IMR-90 (cell line): ENCODE measurements at places on chromosomes 2 and 18. TPM values are rescaled to one million over a fixed set of nuclear protein-coding genes. Genes with fewer than 3 reads are reported as not detected.

Gene INHBB
- 0.18 and 0.28 TPM in 2 replicates for total RNA-seq

Gene SH3RF3
- total RNA-seq = 3.4 and 3.9 TPM in 2 replicates

Gene FSHR
- total RNA-seq = not detected in 2 replicates

GRCh38 chr2:189933911-189934399 lies 128.6 kb downstream of the MSTN start:
- DNase-seq = peak; percentile 93

DNA sequence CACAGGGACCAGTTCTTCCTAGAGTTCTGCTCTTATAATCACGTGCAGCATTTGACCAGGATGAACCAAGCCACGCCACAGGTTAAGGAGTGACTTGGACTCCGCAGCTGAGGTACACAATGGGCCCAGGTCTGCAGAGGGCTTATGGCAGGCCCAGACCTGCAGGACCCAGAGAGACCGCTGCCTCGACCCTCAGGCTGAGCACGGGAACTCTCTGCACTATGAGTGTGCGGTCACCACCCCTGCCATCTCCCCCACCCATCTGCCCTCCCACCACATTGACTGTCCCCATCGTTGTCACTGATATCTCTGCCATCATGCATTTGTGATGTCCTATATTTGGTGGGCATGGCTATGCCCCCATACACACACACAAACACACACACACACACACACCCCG lies 45.7 kb upstream of the HPCAL1 start:
- DNase-seq = no peak

DNA sequence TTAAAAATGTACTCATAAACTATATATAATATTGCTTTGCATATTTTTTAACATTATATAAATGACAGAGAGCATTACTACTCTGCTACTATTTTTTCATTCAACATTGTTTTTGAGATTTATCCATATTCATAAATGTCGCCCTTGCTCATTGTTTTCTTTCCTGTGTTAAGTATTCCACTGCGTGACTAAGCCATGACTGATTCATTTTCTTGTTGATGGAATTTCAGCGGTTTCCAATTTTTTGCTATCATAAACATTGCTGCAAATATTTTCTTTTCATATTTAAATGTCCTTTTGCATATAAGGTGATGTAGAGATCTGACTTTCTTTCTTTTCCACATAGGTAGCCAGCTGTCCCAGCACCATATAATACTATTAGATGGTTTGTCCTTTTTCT lies 57.6 kb downstream of the SFXN5 start:
- peak; percentile 70 for DNase-seq

DNA sequence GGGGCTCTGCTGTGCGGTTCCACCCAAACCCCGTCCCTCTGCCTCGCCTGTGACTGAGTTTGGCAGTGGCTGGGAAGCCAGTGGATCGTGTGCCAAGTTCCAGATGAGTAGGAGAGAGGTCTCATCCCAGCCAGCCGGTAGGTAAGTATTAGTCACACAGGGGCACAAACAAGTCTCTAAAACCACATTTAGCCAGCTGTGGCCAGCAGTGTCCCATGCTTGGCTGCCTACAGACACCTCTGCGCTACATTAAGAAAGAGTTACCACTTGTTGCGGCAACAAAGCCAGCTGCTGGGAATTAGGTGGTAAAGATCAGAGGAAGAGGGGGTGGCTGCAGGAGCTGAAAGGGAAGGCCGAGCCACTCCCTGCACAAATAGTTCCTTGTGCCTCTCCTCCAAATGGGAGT lies 81.2 kb downstream of the GATA6 start:
- DNase-seq = no peak

DNA sequence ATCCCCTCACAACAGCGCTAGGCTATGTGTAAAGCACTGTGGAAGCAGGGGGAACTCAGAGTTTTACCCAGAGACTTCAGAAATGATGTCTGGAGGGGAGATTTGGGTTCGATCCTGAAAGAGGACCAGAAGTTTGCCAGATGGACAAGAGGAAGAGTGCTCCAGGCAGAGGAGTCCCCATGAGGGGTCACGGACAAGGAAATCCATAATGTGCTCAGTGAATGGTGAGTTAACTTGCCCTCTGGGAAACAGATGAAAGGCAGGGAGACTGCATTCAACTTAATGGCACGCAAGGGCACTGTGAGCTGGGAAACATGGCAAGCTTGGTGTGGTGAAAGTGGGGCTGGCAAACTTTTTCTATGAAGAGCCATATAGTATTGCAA lies 6.0 kb upstream of the ASAP2 start:
- no peak for DNase-seq

DNA sequence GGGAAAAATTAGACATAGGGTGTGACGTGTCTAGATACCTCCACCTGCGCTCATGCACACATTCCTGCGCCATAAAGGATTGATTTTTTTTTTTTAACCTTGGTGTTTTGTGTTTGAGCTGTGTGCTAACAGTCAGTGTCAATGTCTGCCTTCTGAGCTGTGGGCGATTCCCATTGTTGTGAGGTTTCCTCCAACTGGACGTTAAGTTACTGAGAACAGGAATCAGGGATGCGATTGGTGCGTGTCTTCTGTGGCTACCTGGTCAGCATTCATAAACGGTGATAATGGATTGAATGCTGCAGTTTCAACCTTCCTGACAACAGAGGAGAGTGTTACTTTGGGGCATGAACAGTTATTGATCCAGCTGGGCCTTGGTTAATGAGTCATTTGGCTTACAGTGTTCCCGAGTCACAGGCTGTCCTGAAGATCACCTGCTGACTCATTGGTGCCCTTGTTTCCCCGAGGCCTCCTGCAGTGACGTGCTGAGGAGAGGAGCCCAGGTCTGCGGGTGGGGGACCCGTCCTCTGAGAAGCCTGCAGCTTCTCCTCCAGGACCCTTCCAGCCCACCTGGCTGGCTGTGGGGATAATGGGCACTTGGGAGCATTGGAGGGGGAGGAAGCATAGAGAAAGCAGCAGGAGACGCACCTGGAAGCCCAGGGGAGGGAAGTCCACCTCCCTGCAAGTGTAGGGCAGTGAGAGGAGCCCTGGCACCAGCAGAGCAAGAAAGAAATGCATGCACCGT lies 25.8 kb upstream of the CABYR start:
- peak; percentile 69 for DNase-seq

GRCh38 chr2:44169155-44169898 lies 652 bp downstream of the PPM1B start:
- peak; percentile 37 for DNase-seq
